ENCODE measurements at places on chromosomes 1 and 21.

DNA sequence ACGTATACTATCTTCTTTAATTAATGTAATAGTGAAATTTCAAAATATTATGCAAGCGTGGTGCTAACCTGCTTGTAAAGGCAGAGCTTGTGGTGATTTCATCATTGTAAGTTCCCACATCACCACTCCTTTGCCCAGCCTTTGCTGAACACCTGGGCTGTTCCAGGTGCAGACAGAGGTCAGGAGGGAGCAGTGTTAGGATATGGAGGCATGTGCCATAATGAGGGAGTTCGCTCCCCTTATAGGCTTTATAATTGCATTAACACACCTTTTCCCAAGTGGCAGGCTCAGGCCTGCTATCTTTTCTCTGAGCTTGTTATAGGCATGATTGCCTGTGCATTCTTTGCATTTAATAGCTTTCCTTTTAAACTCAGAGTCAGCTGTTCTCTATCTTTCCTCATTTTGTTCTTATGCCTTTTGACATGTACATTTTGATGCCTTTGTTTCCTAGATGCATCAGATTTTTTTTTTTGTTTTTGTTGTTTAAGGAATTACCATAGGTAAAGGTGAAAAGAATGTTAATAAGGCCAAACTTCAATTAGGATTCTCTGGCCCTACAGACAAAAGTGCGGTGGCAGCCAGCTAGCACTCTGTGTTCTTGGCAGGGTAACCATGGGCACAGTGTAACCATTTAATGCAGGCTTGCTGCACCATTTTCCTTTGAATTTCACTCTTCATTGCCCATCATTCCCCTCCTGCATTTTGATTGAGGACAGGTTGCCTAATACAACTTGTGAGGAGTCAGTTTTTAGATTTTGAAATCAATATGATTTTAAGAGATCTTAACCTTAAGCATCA, 12.6 kb downstream of the NPL start:
- ATAC-seq, result no peak

- no peak for ATAC-seq
Observed at GRCh38 chr1:109335091-109335490, 28.3 kb upstream of the MYBPHL start.

- no peak for ATAC-seq
Observed at GRCh38 chr1:205477121-205477758, 21.4 kb upstream of the BLACAT1 start.

GRCh38 chr1:88001460-88001859, 672.8 kb downstream of the LMO4 start:
- no peak for ATAC-seq

DNA sequence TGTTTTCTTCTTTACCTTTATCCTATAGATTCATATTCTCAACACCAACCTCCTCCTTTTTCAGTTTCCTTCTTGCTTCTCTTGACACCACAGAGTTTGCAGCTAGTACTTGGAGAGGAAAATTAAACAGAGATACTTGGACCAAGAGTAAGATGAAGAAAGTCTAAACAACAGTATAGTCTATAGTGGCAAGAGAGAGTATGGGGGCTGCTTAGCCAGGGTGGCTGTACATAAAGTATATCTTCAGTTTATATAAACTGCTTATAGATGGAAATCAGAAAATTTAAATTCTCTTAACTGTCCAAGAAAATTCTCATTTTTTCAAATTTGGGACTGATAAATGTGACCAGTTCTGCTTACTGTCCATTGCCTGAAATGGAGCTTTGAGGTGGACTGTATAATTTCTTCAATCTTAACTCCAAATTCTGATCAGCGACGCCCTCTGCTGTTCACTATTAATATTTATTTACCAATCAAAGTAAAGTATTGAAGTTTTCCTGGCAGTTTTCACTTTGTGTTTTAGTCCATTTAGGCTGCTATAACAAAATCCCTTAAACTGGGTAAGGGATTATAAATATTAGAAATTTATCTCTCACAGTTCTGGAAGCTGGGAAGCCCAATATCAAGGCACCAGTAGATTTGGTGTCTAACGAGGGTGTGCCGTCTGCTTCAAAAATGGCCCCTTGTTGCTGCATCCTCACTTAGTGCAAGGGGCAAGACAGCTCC, 14.8 kb upstream of the METTL18 start:
- no peak for ATAC-seq

DNA sequence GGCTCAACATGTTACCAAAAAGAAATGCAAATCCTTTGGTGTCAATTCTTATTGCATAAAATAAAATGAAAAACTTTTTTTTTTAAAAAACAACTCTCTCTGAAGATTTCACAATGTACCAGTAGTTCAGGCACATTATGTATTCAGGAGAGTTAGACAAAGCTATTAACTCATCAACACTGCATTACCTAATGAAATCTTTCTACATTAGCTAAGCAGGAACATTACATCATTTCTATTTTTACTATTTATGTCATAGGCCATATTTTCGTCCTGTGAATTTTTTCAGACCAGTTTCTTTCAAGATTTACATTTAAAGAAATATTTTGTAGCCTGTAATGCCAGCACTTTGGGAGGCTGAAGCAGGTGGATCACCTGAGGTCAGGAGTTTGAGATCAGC, 366.2 kb downstream of the USH2A start:
- no peak for ATAC-seq
